ENCODE measurements at places on chromosomes 13 and 19.

- no peak for DNase-seq
These were observed 861.2 kb downstream of the UQCRFS1 start for GRCh38 chr19:28351761-28352160.

DNA sequence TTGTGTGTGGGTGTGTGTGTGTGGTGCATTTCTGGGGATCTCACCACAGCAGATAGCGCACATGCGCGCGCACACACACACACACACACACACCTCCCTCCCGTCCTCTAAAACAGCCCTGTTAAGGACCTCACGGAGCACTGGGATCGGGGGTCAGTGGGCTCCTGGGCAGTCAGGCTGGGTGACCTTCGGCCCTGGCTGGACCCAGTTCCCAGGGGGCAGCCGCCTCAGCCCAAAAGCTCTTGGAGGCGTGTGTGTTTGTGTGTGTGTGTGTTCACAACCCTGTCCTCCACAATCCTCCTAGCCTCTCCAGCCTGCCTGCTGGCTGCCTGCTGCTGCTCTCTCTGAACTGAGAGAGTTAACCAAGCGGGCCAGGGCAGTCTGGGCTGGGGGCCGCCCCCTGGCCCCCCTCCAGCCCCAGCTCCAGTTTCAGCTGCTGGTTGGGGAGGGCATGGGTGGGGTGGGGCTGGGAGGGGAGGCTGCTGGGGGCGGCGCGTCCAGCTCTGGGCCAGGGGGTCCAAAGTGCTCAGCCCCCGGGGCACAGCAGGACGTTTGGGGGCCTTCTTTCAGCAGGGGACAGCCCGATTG, at the start of gene FXYD1:
TSS of gene FXYD1 (plus strand) at position 520 of the 588 bp plus-strand sequence. CDS start 1,256 bp downstream, outside the sequence.
- DNase-seq, result no peak

DNA sequence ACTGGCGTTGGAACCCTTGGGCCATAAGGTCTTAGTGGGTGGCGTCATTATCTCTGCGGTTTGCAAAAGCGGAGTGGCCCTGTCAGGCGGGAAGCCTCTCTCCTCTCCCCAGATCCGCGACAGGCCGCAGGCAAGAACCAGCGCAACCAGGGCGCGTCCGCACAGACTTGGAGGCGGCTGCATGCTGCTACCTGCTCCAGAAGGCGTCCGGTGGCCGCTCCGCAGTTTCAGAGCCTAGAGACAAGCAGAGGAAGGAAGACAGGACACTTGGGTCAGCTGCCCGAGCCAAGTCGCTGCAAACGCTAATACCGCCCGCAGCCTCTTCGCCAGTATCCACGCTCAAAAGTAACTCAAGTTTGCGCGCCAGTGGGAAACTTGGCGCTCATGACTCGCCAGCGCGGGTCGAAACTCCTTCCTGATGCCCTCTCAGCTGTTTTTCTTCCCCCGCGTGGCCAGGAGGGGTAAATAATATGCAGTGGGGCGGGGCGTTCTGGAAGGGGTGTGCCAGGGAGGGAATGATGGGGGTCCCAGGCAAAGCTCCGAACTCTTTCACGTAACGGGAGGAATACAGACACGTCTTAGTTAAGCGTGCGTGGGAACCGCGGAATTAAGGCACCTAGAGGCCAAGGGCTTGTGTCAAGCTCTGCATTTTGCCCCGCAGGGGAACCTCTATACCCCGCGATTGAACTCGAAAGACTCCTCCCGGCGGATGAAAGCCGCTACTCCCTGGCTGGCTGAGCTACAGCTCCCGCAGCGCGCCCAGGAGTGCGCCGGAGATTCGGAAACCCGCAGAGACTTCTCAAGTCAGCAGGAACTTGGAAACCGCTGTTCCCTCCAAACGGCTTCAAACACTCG, at the start of gene EDNRB:
TSS of gene EDNRB (minus strand) at position 441 of the 855 bp plus-strand sequence. CDS start at position 183, 258 bp downstream.
- peak; percentile 43 for DNase-seq

DNA sequence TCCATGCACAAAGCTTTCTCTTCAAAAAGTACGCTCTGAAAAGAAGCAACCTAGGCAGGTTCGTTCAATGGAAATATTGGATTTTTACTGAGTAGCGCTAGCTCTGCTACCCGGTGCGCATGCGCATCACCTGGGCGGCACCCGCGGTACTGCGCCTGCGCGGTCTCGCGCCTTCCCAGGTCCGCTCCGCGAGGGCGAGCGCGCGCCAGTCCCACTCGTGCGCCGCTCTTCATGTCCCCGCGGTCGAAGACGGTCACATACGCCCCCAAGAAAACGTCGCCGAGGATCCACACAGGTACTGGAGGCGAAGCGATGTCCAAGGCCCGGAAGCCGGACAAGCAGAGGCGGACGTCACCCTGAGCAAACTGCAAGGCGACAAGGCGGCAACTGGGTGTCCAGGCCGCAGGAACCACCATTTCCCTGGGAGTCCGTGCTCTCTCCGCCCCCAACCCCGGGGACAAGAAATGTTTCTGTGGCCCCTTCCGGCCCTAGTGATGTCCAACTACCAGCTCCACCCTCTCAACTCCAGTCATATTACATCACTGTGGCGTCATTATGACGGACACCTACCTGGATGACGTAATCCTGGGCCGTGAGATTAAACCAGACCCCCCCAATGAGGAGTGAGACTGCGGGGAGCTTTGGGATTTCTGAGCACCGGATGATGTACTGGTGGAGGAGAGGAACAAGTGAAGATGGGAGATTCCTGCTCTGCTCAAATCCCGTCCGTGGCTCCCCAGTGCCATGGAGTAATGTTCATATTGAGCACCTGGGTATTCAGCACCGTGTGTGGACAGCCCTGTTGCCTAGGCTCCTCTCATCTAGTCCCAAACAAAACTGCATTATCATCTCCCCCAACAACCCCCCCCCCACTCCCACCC, 4.8 kb upstream of the KCNC3 start:
- DNase-seq, result peak; percentile 83

- DNase-seq, result no peak
These were observed 110.9 kb upstream of the DIAPH3 start for GRCh38 chr13:60274655-60275054.

DNA sequence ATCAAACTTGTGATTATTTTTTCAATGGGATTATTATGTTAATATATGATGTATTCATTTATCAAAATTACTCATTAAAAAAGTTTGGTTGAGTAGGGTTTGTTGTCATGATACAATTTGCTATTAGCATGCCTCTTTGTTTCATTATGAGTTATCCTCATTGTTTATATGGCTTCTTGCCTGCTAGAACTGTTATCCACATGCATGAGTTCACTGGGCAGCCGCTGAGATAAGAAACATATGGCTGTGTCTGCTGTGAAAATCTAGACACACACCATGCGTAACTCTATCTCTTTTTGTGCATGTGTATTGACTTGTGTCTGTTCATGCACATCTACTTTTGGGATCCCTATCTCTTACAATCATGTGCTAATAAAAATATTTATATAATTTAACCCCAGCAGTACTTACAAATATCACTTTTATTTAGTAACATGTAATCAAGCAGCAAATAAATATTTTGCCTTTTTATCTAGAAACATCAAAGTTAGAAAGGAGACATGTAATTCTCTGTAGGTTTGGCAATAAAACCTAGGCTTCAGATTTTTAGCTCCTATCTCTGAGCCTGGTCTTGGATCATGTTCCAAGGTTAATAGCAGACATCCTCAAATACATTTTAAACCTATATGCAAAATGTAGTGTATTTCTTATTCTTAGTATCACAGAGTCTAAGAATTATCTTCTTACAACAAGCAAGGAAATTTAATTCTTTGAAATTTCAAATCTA, 11.2 kb upstream of the KLF12 start:
- no peak for DNase-seq

DNA sequence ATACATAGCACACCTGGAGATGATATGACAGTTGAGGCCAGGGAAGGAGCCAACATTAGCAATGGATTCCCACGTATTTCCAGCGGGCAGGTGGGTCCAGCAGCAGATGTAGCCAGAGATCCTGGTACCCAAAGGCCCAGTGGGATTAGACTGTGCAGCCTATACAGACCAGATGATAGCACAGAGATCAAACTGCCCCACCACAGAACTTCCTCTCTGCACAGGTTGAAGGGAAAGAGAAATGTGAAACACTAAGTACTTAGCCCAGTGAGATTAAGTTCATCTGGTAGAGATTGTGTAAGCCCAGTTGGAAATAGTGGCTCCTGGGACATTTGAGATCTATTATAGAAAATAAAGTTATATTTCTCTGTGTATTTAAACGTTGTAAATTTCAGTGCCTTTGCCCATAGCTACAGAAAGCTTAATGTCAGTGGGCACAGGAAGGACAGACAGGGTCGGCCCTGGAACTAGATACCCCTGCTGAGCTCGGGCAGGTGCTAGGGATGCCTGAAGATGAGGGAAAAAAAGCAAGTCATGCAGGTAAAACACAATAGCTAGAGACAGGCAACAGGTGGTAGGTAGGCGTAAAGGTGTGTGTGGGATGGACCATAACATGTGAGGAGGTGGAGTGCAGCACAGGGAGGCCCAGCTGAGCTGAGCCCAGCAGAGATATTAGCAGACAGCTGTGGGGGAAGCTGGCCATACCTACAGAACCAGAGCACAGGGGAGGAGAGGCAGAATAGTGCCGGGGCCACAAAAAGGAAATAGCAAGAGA, 27.3 kb upstream of the SPATA13 start:
- no peak for DNase-seq

- peak; percentile 94 for DNase-seq
These were observed 11.3 kb downstream of the PRKCSH start for GRCh38 chr19:11446652-11447301.

DNA sequence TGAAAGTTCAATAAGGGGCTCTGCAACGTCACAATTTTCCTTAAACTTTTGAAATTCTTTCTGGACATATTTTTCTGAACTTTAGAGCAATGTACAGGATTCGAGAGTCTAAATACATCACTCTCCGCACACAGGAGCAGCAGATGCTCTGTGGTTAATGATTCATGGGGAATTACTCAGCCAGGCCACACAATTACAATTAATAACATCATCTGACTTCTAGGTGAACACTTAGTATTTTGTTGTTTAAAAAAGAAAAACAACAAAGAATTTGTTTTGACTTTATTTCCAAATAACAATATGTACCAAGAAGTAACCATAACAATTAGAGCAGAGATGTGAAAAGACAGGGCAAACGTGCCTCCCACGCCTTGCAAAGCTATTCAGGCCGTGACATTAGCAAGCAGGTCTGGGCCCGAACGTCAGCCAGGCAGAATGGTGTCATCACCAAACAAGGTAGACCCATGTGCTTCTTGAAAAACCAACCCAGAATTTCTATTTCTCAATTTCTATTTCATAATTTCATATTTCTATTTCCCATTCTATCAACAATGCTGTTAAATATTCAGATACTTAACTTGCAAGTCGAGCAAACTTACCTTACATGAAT, 236.3 kb downstream of the COL4A1 start:
- DNase-seq, result no peak

DNA sequence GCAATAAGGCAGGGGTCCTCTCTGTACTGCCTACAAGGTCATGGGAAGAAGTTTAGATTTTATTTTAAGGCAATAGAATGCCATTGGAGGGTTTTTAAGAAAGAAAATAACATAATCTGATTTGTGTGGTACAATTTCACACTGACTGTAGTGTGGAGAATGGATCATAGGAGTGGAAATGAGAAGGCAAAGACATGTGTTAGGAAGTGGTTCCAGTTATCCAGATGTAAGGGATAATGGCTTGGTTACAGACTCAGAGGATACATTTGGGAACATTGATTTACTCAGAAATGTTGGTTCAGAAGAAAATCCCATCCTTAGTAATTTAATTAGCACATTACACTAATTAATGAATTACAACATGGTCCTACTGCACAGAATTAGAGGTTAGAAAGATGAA, 788.2 kb downstream of the SLITRK5 start:
- no peak for DNase-seq

GRCh38 chr13:113410472-113411201, 42.7 kb downstream of the ADPRHL1 start:
- no peak for DNase-seq

GRCh38 chr13:95233026-95233635, 68.1 kb downstream of the ABCC4 start:
- no peak for DNase-seq

DNA sequence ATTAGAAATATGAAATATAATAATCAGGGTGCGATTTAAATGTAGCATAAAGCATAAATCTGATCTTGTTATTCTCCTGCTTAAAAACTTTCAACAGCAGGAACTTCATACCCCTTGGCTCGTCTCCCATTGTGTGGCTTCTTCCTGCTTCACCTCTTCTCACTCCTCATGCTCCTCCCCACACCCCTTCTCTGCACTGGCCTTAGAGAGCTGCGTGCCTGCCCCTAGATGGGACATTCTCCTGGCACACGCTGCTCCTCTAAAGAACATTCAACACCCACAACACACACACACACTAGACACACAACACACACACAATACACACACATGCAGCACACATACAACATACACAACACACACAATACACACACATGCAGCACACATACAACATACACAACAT, 104.6 kb upstream of the RAP2A start:
- no peak for DNase-seq

GRCh38 chr19:19619181-19619848, 828 bp upstream of the PBX4 start:
- DNase-seq, result no peak

DNA sequence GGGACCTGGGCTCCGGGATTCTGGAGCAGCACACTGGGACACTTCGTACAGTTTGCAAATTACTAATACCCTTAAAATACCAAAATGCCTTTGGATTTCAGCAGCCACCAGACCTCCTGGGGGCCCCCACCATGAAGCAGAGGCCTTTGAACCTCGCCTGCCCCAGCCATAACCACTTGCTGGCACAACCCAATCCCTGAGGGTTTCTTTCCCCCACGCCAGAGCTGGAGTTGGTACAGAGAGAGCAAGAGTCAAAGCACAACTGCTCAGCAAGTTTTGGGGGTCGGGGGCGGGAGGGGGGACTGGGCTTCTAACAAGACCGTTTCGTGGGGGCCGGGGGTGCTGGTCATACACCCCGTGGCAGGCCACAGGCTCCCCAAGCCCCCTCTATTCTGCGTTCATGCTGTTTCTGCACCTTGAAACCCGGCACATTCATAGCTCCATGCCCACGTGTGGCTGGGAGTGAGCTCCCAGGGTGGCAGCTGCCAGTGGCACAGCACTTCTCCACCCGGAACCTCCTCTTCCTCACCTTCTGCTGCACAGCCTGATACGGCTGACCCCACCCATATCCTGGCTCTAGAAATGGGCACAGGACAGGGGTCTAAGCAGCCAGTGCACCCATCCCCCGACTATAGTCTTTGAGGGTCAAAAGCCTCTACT, 17.1 kb downstream of the PLEKHF1 start:
- no peak for DNase-seq
